ENCODE measurements at places on chromosomes 3 and 15.
A peak's percentile ranks its signal among the peaks of the same experiment; 100 is the strongest.

DNA sequence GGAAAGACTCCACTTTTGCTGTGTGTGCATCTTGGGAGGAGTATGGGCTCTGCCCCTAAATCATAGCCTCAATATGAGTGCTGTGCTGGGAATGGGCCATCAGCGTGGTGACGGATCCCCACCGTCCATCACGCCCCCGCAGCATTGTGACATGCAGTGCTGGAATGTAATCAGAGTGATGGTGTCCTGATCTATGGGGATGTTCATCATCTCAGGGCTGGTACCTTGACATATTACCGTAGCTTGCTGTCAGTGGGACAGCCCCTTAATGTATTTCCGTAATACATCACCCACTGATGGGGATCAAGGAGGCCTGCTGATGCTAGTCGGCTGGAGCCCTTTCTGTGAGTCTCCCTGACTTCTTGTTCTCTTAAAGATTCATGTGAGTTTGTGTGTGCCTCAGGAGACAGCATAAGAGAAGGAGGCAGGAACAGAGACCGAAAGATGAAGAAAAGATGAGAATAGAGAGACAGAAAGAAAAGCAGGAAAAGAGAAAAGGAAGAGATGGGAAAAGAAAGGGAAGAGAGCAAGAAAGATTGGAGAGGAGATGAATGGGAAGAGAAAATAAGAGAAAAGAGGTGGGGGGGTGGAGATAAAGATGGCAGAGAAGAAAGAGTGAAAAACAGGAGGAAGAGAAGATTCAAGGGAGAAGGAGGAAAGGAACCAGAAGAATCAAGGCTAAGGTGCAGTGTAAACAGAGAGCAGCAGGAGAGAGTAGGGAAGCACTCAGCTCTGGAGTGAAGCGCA, 183.7 kb downstream of the RPLP1 start:
- no peak for DNase-seq

GRCh38 chr3:170753421-170754310, 116.3 kb downstream of the RPL22L1 start:
- no peak for DNase-seq

DNA sequence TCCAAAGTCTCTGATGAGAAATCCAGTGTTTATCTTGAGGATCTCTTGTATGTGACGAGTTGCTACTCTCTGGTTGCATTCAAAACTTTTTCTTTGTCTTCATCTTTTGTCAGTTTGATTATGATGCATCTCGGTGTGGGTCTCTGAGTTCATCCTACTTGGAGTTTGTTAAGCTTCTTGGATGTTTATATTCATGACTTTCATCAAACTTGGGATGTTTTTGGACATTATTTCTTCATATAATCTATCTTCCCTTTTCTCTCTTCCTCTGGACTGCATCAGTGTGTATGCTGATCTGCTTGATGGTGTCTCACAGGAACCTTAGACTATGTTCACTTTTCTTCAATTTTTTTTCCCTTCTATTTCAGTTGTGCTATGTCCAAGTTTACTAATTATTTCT, 320.4 kb downstream of the TLE3 start:
- DNase-seq: no peak

DNA sequence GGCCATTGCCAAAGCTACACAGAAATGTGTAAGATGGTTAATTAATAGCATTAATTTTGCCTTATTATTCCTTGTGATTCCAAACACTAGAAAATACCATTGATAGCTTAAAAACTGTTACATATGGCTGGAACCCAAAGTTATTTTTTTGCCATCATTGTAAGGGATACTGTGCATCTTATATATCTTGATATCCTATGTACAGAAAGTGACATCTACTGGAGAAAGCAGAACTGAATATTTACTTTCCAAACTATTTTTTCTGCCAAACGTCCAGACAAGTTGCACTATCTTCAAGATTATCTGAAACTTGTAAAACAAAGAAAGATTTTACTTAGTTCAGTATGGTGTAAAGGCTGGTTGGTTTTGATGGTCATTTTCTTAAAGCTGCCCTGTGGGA, 33.3 kb upstream of the MEIS2 start:
- no peak for DNase-seq

GRCh38 chr3:127166501-127167065, 26.3 kb upstream of the PRR23E start:
- DNase-seq: no peak

- no peak for DNase-seq
These were observed 192.7 kb upstream of the FEZF2 start for GRCh38 chr3:62566022-62566557.

- peak; percentile 94 for DNase-seq
These were observed 35.8 kb downstream of the MGLL start for GRCh38 chr3:127786353-127787070.

DNA sequence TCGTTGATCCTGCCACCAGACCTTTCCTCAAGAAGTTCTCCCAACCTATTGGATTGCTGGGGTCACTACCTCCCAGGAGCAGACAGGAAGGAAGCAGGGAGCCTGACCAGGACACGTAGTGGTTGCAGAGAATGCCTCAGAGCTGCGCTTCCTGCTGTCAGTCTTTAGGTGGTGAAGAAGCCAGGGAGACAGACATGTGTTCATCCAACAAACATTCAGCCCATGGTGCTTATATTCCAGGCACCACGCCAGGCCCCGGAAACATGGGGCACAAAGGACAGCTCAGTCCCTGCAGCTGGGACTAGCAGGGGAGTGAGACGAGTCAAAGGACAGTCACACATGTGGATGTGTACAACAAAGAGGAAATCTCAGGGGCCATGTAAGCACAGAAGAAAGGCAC, 26.0 kb upstream of the CORO2B start:
- DNase-seq: no peak

DNA sequence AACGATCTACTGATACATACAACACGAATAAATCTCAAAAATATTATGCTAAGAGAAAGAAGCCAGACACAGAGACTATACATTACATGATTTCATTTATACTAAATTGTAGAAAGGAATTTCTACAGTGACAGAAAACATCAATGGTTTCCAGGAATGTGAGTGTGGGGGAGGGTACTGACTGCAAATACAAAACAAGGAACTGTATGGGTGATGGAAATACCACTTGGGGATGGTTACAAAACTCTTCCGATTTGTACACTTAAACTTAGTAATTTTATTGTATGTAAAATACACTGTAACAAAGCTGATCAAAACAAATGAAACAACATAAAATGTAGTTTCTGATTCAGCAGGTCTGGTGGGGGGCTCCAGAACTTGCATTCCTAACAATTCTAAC, 45.8 kb upstream of the IP6K2 start:
- no peak for DNase-seq

DNA sequence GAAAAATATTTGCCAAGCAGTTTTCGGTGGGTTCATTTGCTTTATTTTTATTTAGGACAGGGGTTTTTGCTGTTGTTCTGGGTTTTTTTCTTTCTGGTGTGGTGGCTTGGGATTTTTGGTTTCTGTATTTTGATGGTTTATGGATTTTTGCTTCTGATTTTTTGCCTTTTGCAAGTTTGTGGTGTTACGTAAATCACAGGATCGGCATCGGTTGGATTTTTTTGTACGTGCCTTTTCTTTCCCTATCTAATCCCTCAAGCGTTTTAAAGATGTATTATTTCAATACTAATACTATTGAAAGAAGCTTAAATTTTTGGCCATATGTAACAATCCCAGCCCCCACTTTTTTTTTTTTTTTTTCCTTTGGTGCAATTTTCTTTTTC, 782 bp upstream of the BCL6 start:
- DNase-seq: no peak

Data from GF-D8 (cell line).